Cardiac muscle cell (in vitro differentiated cells and primary cell): ENCODE measurements at places on chromosomes 6 and 20.

- DNase-seq: no peak
Measured at GRCh38 chr20:48335308-48336050, 492.3 kb downstream of the PREX1 start.

- no peak for DNase-seq
Measured at GRCh38 chr20:47540443-47541354, 39.0 kb downstream of the NCOA3 start.

GRCh38 chr20:7090811-7091210 is 323.3 kb downstream of the BMP2 start:
- no peak for DNase-seq

DNA sequence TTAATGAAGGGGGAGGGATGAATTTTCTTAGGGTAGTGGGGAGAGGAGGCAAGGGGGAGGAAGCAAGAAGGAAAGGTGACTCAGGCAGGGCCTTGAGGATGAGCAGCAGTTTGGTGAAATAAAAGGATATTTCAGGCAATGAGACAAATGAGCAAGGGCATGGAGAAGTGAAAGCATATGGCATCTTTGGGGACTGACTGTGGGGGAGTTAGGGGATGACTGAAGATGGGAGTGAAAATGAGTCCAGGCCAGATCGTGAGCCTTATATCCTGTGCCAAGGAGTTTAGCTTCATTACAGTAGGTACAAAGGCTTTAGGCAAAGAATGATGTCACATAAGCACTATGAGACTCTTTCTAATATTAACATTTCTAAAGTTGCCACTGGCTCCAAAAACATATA is 51.9 kb downstream of the ILRUN start:
- DNase-seq: no peak

- no peak for DNase-seq
Measured at GRCh38 chr20:5216663-5217062, 89.9 kb downstream of the CDS2 start.

- DNase-seq: no peak
Measured at GRCh38 chr6:1474205-1474604, 84.8 kb downstream of the FOXF2 start.
